ENCODE measurements at places on chromosomes 7 and 10. TPM values are rescaled to one million over a fixed set of nuclear protein-coding genes. Genes with fewer than 3 reads are reported as not detected.

VIM gene
- total RNA-seq = 2,169 TPM

UCN3 gene
- total RNA-seq = not detected

SLC26A5 gene
- total RNA-seq = not detected

INHBA gene
- 0.12 TPM for total RNA-seq
